ENCODE measurements at places on chromosomes 6 and 20.

GRCh38 chr6:36906539-36907325 lies 21.0 kb downstream of the C6orf89 start:
- no peak for DNase-seq

- DNase-seq, result no peak
Observed at GRCh38 chr20:14418376-14418775, 81.0 kb upstream of the FLRT3 start.

GRCh38 chr6:105382496-105382895 lies 20.4 kb downstream of the PREP start:
- DNase-seq, result no peak

DNA sequence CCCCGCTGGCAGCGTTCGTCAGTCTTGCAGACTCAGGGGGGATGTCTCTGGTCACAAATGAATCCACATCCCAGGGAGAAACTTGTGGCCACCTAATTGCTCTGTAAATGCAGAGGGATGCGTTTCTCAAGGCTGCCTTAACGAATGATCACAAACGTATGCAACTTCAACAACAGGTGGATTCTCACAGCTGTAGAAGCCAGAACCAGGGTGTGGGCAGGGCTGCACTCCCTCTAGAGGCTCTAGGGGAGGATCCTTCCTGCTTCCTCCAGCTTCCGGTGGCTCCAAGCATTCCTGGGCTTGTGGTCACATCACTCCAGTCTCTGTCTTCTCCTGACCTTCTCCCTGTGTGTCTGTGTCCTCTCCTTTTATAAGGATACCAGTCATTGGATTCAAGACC lies 3.3 kb upstream of the TAF4 start:
- no peak for DNase-seq

- no peak for DNase-seq
Observed at GRCh38 chr6:74733830-74734620, 471.8 kb downstream of the COL12A1 start.

GRCh38 chr6:167698540-167698939 lies 128.2 kb upstream of the AFDN start:
- no peak for DNase-seq

DNA sequence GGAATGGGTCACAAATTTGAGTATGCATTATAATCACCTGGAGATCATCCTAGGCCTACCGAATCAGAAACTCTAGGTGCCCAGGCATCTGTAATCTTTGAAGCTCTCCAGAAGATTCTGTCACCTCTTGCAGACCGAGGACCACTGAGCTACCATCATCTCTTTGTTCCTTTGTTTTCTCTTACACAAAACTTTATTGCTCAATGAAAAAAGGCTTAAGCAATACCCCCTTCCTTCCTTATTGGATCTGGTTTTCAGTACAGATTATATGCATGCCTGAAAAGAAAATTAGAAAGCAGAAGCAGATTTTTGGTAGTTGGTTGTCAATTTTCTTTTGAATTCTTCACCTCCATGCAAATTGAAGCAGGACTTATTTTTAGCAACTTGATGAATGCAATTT lies 31.3 kb downstream of the STX11 start:
- no peak for DNase-seq

GRCh38 chr6:52341561-52342260 lies 20.2 kb upstream of the PAQR8 start:
- no peak for DNase-seq

GRCh38 chr20:2381303-2381702 lies 602 bp downstream of the TGM6 start:
- DNase-seq, result no peak

Data from stimulated activated CD4-positive, alpha-beta T cell treated with anti-CD3 and anti-CD28 coated beads, Interleukin-1b, Interleukin-23, amount 100 ng/mL, for 48 hours (primary cell).